Left cardiac atrium (tissue), 4 donors: ENCODE measurements at places on chromosomes 5 and 9. TPM values are rescaled to one million over a fixed set of nuclear protein-coding genes. Genes with fewer than 3 reads are reported as not detected.
A peak's percentile ranks its signal among the peaks of the same experiment; 100 is the strongest.

- no peak for DNase-seq
These were observed 78.4 kb downstream of the FRMD3 start for GRCh38 chr9:83459830-83460229.

The ZNF366 gene
- 7.0 TPM for total RNA-seq

The SPINK4 gene
- not detected for total RNA-seq

The SEC24A gene
- total RNA-seq, result 15.9 TPM

GRCh38 chr5:51203598-51203997 lies 179.7 kb upstream of the ISL1 start:
- DNase-seq, result no peak

GRCh38 chr9:88930716-88931115 lies 60.6 kb upstream of the S1PR3 start:
- no peak for DNase-seq

The DMRT3 gene
- total RNA-seq, result not detected

The FOXD4L5 gene
- total RNA-seq, result 0.10 TPM

The ACSL6 gene
- 1.6 TPM for total RNA-seq

The SOX30 gene
- 0.44 TPM for total RNA-seq

GRCh38 chr5:119389288-119390030 lies 33.6 kb downstream of the TNFAIP8 start:
- DNase-seq, result no peak

DNA sequence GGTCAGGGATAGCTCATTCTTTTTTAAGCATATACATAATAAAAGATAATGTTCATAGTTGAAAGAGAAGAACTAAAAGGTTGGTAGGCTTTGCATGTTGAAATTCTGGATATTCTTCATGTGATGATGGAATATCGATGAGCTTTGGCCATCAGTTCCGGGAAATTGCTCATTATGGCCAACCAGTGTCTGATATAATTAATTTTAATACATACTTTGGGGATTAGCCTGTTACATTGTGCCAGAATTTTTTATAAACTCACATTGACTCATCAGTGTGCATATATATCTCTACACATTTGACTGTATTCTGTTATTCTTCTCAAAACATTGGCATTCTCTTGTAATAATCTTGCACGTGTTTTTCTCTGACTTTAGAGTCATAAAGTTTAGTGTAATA lies 84.3 kb downstream of the NNT start:
- DNase-seq, result no peak

DNA sequence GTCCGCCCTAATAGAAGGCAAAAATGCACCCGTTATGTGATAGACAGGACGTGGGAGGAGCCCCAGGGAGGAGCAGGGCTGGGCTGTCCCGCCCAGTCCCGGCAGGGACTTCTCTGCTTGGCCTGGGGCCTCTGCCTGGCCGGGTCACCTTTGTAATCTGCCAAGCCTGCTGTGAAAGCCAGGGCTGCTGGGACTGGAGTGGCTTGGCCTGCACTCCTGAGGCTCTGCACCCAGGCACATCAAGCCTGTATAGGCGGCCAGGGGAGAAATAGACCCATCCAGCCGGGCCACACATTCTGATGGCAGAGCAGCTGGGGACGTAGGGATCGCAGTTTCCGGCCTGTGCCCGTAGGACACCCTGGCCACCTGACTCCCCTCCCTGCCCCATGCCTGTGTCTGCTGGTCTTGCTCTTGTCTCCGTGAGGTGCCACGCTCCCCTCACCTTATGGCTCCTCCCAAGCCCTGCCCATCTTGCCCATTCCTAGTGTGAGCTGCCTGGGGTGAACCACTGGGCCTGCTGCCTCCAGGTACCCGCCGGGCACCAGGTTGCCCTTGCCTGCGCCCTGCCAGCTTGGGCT lies 28.1 kb downstream of the DYNC2I2 start:
- peak; percentile 81 for DNase-seq

GRCh38 chr9:5582835-5583195 lies 46.1 kb upstream of the RIC1 start:
- DNase-seq, result peak; percentile 44

- peak; percentile 29 for DNase-seq
These were observed 164.5 kb downstream of the DCP2 start for GRCh38 chr5:113140837-113141671.

DNA sequence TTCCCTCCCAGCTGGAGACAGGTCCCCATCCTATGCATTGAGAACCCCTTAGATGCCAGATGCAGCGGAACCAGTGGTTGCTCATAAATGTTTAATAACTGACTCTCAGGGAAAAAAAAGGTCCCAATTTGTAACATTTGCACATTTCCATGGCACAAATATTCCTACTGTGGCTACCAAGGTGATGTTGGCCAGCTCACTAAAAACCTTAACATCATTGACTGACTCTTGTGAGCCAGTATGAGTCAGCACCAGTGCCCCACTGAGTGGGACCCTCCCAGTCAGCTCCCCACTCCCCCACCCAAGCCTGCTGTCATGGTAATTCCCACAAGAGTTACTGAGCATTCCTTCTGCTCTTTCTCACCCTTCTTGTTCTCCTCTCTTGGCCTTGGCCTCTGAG lies 26.9 kb upstream of the FGD3 start:
- DNase-seq, result no peak

DNA sequence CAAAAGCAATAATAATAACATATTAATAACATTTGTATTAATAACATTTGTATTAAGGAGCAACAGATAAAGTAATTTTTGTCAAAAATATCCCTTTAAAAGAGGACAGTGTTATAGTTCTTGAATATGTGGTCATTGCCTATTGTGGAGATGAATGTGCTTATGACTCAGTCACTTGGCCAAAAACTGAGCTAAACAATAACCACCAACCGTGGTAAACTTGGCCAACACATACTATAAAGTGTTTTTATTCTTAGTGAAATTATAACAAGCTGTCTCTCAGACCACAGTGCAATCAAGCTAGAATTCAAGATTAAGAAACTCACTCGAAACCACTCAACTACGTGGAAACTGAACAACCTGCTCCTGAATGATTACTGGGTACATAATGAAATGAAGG lies 159.2 kb upstream of the PLPPR1 start:
- DNase-seq, result no peak

The TAF11L5 gene
- not detected for total RNA-seq

The ADAMTS19 gene
- total RNA-seq, result 2.9 TPM

DNA sequence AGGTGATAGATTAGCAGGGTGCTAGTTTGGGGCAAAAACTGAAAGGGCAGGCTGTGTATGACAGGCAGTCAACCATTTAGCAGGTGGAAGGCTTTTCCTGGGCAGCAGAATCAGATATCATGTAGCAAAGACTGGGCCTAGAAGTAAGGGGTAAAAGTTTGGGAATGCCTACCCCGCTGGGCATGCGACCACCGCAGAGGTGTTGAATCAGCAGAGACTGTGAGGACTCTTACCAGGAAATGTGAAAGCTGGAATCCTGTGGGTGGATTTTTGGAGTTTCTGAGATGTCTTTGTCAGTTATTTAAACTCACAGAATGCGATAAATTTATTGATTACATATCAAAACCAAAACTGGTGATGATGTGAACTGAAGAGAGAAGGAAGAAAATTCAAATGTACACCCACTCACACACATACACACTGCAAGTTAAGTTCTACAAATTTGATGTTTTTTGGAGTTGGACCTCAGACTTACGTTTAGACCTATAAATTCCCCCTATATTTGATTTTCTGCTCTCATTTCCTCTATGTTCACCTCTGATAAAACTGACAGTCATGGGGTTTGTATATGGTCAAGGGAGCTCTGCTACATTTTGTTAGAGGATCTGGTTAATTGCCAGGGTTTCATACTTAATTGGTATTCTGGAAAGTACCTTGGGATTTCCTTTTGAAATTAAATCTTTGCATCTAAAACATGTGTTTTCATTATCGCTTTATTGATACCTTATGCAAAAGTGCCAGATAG lies 333.6 kb downstream of the CSNK1G3 start:
- no peak for DNase-seq

DNA sequence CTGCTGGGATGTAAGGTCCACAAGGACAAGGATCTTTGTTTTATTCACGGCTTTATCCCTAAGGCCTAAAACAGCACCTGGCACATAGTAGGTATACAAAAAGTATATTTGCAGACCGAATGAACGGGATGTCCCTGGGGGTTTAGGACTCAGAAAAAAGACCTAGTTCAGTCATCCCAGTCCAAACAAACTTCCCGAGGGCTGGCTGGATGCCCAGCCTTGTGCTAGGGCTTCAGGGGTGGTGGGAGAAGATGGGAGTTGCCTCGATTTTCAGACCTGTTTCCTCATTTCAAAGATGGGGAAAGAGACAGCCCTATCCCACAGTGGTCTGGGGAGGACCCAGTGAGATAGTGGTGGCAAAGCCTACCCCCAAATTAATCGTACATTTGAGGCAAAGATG lies 3.0 kb upstream of the PROB1 start:
- no peak for DNase-seq

DNA sequence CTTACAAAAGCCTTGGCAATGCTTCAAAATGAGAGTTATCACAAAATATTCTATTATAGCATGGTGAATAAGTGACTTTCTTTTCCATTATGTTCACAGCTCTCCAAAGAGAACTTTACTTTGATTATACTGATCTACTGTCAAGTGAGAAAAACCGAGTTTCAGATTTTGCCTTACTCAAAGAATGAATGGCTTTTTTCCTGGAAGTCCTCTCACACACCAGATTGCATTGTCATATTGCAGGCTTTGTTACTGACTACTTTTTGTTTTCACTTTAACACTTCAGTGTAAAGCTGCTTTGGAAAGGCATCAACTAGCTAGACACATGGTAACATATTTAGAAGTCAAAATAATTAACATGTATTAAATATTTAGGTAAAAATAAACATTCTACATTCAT lies 765.2 kb upstream of the NUDT12 start:
- DNase-seq, result no peak

GRCh38 chr9:81661339-81661738 lies 28.0 kb downstream of the TLE1 start:
- DNase-seq, result no peak

GRCh38 chr5:32734827-32735378 lies 23.8 kb downstream of the NPR3 start:
- DNase-seq, result no peak

The PTPRD gene
- total RNA-seq, result 13.4 TPM

The ABO gene
- 1.7 TPM for total RNA-seq

- no peak for DNase-seq
These were observed 103.6 kb downstream of the C9orf152 start for GRCh38 chr9:110104261-110104809.

- DNase-seq, result peak; percentile 29
These were observed 32.3 kb downstream of the ERP44 start for GRCh38 chr9:100066539-100066938.

The BTNL8 gene
- total RNA-seq, result not detected
